A549 treated with GW870086 at 1 μM for 4 hours (cell line): ENCODE measurements at places on chromosomes 2 and 18. TPM values are rescaled to one million over a fixed set of nuclear protein-coding genes. Genes with fewer than 3 reads are reported as not detected.

Gene RGPD6
- 5.1 to 12.4 TPM (median 9.1 TPM) in 5 replicates for total RNA-seq

Gene TMEM247
- total RNA-seq = not detected in 5 replicates

Gene PLGLB1
- 0.29 to 0.88 TPM (median 0.31 TPM) in 5 replicates for total RNA-seq

Gene SCYGR4
- not detected in 5 replicates for total RNA-seq

Gene PDE11A
- total RNA-seq = 0.27 to 0.67 TPM (median 0.49 TPM) in 5 replicates

Gene SERPINB13
- total RNA-seq = not detected in 5 replicates

Gene PTPRN
- 0.95 to 1.9 TPM (median 1.5 TPM) in 5 replicates for total RNA-seq

Gene SERPINB3
- total RNA-seq = 0.07 to 0.13 TPM (median 0.10 TPM) in 3 of 5 replicates, not detected in the others
